ENCODE measurements at places on chromosomes 3 and 15.

DNA sequence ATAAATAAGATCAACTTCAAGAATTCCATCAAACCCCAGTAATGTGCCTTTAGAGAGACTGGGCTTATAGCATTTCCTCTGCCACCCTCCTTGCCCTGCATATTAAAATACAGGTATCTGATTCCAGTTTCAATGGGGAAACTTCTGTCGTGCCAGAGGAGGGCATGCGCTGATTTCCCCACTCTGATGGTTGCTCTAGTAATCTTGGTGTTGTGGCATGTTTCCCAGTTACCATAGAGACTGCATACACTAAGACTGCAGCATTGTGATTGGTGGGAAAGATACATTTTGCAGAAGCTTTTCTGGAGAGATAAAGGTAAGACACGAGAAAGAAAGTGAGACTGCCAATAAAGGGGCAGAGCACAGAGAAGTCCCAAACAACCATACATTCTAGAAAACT is 225.6 kb downstream of the TIGIT start:
- no peak for DNase-seq

GRCh38 chr3:53129344-53129743 is 891 bp downstream of the RFT1 start:
- no peak for DNase-seq

DNA sequence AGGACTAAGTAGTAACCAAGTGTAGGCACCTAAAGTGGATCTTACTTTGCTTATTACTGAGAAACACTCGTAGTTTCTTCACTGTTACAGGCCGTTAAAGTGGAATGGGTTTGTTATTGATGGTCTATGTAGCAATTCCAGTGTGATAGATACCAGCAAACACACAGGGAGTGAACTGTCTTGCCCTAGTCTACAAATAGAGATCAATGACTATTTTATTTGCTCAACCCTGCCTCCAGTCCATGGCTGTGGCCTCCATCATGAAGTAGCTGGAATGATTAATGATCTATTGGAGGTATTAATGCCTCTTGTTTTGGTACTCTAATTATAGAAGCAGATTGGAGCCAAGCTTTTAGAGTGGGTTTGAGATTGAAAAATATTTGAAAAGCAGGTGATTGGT is 362.7 kb upstream of the AZI2 start:
- DNase-seq, result no peak

GRCh38 chr3:144055604-144056003 is 84.0 kb downstream of the DIPK2A start:
- DNase-seq, result no peak

DNA sequence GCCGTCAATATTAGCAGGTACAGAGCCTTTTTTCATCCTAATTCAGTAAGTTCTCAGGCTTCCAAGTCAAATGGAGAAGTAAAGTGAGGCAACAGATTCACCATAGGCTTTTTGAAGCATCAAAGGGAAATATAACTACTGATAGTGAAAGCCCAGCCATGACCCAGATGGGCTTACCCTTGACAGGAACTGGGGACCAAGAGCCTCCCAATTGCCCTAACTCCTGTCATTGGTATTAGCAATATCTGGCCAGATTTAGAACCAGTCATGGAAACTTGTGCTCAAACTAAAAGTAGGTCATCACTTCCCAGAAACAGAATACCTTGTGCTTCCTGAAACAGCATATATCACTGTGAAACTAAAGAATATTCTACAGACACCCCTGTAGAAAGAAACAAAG is 33.0 kb downstream of the NME9 start:
- DNase-seq, result no peak

- DNase-seq, result no peak
Observed at GRCh38 chr15:74826921-74827320, 494 bp downstream of the CPLX3 start.

Measured in SJSA1 (cell line).